Activated naive CD4-positive, alpha-beta T cell (primary cell): ENCODE measurements at places on chromosomes 5 and 9.

DNA sequence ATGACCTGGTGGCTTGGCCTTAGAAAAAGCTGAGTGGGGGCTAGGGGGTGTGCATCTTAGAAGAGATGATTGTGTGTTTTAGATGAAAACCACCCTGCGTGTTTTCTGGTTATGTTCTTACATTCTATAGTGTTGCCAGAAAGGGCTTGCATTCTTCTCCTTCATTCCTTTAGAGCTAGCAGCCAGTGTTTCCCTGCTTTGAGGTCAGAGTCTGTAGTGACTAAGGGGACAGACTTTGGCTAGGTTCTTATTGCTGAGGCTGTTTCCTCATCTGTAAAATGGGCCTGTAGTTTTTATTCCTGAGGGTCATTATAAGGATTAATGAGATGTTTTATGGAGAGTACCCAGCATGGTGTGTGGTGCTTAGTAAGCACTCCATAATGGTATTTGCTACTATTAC, 6.4 kb downstream of the MAST4 start:
- no peak for DNase-seq

DNA sequence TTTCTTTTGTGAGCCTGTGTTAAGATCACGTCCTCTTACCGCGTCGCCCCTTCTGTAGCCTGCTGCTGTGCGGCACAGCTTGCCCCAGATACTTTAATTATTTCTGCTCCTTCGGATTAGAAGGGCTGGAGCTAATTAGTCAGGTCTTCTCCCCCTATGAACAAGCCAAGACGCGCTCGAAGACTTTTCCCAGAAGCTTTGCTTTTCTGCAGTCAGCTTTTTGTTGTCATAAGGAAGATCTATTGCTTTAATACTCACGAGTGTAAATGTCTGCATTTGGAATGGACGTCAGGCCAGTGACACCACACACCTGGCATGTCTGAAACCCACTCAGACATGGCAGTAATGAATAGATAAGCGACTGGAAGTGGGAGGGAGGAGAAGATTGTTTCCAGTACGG, 37.0 kb downstream of the PRUNE2 start:
- no peak for DNase-seq

DNA sequence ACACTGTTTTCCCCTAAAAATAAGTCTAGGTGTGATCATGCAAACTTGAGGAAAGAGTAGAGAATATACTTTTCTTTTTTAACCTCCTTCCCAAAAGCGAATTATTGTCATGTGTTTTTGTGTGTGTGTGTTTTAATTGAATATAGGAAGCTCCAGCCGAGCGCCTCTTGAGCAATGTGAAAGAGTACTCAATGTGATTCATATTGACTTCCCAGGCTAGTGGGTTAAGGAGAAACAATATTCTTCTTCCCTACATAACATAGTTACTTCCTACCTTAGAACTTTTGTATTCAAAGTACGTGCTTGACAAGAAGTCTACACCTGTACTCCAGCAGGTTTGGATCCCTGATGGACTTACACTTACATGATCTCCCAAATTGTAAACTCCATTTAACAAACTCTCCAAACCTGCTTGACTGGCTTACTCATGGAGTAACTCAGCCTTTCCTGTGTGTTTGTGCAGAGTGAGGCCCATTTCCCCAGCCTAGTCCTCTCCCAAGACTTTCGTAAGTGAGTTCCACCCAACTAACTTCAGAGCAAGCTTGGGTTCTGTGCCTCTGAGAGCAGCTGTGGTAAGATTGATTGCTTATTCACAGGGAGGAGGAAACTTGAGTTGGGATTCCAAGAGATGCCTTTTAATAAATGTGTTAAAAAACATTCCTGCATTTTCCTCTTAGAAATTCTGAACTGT, 9.3 kb downstream of the SLC28A3 start:
- DNase-seq, result no peak

DNA sequence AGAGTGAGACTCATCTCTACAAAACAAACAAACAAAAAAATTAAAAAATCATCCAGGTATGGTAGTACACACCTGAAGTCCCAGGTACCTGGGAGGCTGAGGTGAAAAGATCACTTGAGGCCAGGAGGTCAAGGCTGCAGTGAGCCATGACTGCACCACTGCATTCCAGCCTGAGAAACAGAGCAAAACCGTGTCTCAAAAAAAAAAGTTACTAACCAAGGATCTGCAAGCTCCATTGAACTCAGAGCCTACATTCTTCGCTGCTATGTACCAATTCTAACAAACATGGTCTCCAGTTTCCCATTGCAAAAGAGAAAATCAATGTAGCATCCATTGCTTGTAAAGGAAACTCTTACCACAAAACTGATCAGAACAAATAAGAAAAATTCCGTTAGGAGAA, 33.5 kb downstream of the MTMR12 start:
- DNase-seq, result no peak

DNA sequence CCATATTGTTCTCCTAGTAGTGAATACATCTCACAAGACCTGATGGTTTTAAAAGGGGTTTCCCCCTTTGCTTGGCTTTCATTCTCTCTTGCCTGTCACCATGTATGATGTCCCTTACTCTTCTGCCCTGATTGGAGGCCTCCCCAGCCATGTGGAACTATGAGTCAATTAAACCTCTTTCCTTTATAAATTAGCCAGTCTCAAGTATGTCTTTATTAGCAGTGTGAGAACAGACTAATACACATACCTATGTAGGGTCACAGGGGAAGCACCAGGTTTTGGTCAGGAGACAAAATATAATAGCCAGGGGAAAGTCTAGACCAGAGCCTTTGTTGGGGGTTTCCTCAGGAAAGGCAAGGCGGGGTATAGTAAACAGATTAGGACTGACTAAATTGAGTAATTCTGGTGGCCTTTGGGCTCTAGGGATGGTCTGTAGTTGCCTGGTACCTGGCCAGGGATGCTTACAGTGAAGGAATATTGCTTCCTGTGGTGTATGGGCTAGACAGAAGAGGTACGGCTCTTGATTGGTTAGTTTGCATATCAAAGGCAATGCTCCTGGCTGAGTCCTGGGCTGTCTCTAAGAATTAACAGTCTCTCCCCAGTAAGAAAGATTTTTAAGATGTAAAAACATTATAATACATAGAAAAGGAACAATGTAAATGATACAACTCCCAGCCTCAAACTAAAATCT, 254.5 kb downstream of the ELAVL2 start:
- no peak for DNase-seq
